ENCODE measurements at places on chromosomes 2 and 18.

GRCh38 chr2:191666226-191666625, 11.7 kb upstream of the NABP1 start:
- no peak for DNase-seq

DNA sequence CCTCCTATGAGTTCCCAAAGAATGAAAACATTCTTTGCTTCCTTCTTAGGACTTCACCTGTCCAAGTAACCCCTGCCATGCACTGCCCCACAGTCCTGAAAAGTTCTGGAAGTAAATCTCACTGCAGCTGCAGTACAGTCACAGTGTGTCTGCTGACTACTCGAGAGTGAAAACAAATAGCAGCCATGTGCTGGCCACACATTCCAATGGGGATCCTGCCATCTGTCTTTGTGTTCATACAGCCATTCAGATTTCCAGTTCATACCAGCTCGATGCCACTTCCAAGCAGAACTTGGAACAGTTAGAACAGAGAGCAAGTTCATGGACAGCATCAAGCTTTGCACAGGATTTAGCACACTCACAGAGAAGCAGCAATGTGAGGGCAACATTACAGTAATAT, 629.9 kb upstream of the ACVR2A start:
- no peak for DNase-seq

GRCh38 chr2:181674461-181674860, 5.9 kb downstream of the NEUROD1 start:
- no peak for DNase-seq

GRCh38 chr2:239661334-239662312, 260.8 kb upstream of the HDAC4 start:
- DNase-seq, result no peak

GRCh38 chr2:74000666-74001065, 16.0 kb downstream of the TET3 start:
- DNase-seq, result no peak

GRCh38 chr2:50345701-50346591, 686.0 kb downstream of the NRXN1 start:
- no peak for DNase-seq

GRCh38 chr2:60106836-60107529, 446.5 kb downstream of the BCL11A start:
- DNase-seq, result no peak

DNA sequence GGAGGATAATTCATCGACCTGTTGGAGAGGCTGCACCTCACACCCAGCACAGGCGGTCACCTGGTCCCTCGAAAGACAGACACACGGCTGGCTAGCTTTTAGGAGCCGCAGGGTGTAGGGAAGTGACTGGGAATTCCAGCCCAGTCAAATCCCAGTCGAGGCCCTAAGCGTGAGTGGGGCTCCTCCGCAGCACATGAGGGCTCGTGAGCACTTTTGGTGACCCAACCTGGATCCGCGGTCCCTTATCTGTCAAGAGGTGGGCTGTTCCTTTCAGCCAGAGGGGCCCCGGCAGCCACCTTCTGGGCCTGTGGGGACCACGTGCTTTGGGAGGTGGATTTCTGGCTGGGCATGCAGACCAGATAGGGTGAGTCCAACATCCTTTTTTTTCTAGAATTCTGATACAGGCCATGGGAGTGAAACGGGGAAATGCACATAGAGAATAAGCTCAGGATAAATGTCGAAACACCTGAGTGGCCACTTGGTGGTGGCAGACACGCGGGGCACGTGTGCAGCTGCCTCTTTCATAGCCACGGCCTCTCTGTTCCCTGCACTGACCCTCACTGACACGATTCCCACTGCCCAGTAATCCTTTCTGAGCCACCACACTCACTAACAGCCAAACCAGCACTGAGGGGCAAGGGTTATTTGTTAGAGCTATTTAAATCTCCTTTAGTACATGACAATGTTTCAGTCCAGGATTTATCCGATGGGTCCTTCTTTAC, 148.4 kb upstream of the PXDN start:
- no peak for DNase-seq

GRCh38 chr2:85988175-85988913, 99.6 kb upstream of the ST3GAL5 start:
- DNase-seq, result no peak

GRCh38 chr2:86790134-86790675, 508 bp downstream of the CD8A start:
- DNase-seq, result no peak

DNA sequence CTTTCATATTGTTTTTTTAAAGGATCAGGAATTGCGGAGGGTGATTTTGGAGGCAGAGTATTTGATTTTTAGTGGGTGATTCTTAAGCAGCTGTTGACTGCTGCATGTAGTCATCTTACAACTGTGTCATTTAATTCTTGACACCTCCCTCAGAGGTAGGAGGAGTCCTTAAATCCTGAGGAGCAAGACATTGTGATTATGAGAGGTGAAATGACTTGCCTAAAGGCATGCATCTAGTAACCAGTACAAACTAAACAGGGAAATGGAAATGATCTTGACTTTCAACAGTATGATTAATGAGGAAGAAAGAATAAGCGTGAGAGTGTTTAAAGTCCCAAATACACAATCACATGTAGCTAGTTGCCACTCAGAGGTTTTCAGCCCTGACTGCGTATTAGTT, 440.7 kb downstream of the THSD7B start:
- no peak for DNase-seq

- no peak for DNase-seq
Measured at GRCh38 chr18:69674292-69674877, 273.3 kb downstream of the CD226 start.

DNA sequence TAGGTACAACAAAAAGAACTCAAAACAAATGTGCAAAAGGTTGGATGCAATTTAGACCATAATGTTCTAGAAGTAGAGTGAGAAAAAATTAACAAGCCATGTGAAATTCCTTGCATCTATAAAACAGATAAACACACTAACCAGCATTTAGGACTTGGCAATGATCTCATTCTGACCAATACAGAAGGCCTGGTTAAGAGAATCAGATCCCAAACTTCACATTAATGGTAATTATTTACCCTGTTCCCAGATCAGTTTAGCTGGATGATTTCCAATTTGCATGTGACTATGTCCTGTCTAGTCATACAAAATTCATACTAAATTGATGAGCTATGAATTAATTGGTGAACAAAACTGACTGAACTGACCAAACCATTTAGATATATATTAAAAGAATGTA, 98.4 kb upstream of the FIGN start:
- DNase-seq, result no peak

GRCh38 chr2:238511614-238511950, 84.9 kb downstream of the ASB1 start:
- DNase-seq, result no peak

DNA sequence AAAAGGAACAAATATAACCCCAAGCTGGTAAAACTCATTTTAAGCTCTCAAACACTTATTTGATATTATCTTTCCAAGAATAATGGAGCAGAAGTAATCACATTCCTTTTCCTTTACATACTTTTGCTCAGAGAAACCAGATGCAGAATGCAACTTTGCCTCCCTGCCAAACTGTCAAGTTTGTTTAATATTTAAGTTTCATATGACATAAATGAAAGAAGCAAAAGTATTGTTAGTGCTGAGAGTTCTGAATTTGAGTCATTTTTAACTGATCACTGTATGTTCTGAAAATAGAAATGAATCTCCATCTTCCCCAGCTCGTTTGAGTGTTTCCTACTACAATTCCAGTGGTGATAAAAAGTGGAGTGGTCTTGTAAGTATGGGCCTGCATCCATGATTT, 423.4 kb downstream of the PID1 start:
- no peak for DNase-seq

DNA sequence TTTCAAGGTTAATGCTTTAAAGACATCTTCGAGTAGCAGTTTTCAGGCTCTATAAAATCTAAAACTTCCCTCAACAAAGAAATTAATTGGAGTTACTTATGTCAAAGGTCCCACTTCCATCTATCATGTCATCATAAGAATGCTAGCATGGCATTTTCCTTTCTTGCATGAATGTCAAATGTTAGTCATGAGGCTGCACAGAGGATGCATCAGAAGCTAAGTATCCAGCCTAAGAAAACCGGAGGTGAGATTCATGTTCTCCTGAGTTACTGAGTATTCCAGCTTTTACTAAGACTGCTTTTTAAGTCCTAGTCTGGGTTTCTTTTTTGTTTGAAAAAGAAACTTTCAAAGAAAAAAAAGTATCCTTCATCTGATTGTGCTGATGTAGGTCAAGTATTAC, 130.6 kb upstream of the CDH19 start:
- no peak for DNase-seq

GRCh38 chr2:224724331-224724730, 8.2 kb upstream of the CCDC195 start:
- no peak for DNase-seq

DNA sequence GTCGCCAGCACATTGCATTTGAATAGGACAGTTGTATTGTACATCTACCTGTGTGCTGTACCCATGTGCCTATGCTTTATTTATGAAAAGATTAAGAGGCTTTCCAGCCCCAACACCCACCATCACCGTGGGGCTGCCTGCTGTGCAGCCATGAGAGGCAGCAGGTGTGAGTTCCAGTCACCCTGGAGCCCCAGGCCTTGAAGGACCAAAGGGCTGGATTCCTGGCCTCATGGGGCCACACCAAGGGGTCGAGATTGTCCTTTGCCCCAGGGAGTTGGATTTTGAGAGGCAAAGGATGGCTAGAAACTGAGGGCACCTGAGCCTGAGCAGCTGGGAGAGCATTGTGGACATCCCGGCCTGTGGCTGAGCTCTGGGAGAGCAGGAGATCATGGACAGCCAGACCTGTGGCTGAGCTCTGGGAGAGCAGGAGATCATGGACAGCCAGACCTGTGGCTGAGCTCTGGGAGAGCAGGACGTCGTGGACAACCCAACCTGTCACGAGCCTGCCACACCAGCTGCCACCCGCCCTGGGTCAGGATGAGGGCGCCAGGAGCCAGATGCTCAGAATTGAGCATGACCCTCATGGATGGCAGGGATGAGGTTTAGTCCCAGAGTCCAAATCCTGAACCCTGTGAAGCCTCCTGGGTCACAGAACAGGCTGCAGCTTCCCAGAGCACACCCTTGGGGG, 182.5 kb upstream of the RAB6C start:
- no peak for DNase-seq

- DNase-seq, result no peak
Measured at GRCh38 chr2:102618452-102619413, 620 bp upstream of the SLC9A2 start.

DNA sequence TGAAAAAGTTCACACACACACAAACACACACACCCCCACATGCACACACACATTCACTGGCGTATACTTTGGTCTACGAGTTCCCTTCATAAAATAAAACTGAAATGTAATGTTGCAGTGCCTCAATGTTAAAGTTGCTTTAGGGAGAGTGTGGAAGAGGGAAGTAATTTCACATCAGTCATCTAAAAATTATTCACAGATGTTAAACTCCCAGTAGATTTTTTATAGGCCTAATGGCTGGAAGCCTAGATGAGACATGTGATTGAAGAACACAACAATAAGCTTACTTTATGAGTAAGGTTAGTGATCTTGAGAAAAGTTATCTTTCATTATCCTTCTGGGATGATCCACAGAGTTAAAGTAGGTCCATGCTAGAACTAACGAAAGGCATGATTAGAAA, 506.7 kb upstream of the CNTNAP5 start:
- no peak for DNase-seq

DNA sequence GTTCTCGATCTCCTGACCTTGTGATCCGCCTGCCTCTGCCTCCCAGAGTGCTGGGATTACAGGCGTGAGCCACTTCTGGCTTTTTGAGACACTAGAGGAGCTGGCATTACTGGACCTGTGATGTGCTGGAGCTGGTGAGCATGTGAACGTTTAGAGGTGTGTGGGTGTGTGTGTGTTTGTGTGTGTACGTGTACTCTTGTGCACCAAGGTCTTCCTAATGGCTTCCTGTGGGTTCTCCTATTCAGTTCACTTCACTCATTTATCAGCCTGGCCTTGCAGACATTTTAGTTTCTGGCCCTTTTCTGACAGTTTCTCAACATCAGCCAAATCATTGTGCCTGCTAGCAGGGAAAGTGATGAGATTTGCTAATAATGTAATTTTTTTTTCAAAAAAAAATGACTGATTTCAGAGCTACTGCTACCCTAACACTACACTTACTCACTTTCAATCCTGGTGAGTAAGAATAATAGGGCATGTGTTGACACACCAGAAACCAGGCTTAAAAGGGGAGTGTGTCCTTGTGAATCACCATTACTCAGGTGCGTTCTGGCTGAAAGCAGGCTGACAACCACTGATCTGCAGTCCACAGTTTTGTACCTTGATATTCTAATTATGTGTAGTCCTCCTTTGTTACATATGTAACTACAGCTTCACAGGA, 41.0 kb upstream of the ACTR3 start:
- DNase-seq, result no peak

- no peak for DNase-seq
Measured at GRCh38 chr18:76619621-76620315, 124.7 kb upstream of the ZNF516 start.

GRCh38 chr2:170869036-170869435, 52.3 kb downstream of the GAD1 start:
- no peak for DNase-seq

- DNase-seq, result no peak
Measured at GRCh38 chr18:59810183-59810582, 89.6 kb upstream of the PMAIP1 start.

DNA sequence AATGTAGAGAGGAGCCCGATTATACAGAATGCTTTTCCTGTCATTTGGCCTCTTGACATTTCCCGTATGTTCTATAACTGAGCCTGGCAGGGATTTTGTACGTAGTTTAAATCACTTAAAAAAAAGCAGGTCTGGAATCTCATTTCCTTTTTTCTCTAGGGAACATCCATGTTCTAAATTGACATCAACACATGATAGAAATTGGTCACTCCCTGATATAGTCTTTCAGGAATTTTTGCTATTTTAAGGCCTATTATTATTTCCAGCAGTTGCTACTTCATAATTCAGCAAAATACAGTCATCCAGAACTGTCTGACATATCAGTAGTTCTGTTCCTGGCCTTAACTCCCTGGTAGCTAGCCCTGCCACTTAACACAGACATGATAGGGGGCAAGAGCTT, 565.7 kb upstream of the ZEB2 start:
- no peak for DNase-seq

GRCh38 chr2:202638721-202639120, 4.0 kb downstream of the FAM117B start:
- DNase-seq, result no peak

- DNase-seq, result no peak
Measured at GRCh38 chr2:9115229-9115628, 91.4 kb upstream of the ASAP2 start.

GRCh38 chr2:226873051-226873620, 37.3 kb downstream of the RHBDD1 start:
- no peak for DNase-seq

GRCh38 chr2:109239720-109240119, 110.7 kb downstream of the SH3RF3 start:
- DNase-seq, result no peak

Data from effector memory CD4-positive, alpha-beta T cell (primary cell).